RWPE2 (cell line): ENCODE measurements at places on chromosomes 13 and 19.

- DNase-seq, result no peak
These were observed 162.3 kb downstream of the DACH1 start for GRCh38 chr13:71704656-71705055.

DNA sequence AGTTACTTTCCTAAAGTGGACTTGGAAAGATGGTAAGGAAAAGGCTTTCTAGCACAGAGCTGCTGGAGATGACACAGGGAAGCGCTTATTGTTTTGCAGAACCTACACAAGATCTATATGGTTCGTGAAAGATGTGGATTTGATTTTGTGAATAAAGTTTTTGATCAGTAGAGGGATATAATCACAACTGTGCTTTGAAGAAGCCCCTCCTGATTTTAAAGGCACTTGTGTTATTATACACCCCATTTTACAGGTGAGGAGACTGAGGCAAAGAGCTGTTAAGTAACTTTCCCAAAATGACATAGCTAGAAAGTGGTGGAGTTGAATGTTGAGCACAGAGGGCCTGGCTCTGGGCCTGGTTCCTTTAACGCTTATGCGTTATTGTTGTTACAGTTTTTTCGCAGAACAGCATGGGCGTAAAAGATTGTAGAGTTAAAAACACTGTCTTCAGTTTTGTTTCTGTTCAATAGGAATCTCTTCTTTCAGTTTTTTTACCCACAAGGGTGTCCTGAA lies 1.4 kb downstream of the TDRD3 start:
- no peak for DNase-seq

- DNase-seq, result no peak
These were observed 6.2 kb downstream of the TEX29 start for GRCh38 chr13:111326621-111326965.

- no peak for DNase-seq
These were observed 8.7 kb downstream of the RNASEH2A start for GRCh38 chr19:12815088-12815487.

- DNase-seq, result no peak
These were observed 736 bp downstream of the GPI start for GRCh38 chr19:34365463-34366401.

GRCh38 chr19:35461060-35461459 lies 13.0 kb downstream of the FFAR2 start:
- no peak for DNase-seq

DNA sequence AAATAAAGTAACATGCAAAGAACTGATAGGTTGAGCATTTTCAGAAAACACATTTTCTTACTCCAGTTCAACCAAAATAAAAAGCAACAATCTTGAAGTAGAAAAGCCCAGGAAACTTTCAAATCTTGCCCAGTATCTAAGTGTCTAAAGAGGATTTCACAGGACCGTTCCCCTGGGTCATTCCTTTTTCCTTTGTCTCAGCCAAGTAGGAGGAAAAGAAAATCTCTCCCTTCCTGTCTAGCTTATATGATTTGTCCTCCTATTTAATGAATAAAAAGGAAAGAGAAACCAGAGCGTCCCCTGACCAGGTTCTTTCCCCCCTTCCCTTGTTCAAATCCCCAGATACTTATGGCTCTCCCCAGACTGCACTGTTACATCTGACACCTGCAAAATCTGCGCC lies 248.0 kb downstream of the KCTD12 start:
- no peak for DNase-seq

DNA sequence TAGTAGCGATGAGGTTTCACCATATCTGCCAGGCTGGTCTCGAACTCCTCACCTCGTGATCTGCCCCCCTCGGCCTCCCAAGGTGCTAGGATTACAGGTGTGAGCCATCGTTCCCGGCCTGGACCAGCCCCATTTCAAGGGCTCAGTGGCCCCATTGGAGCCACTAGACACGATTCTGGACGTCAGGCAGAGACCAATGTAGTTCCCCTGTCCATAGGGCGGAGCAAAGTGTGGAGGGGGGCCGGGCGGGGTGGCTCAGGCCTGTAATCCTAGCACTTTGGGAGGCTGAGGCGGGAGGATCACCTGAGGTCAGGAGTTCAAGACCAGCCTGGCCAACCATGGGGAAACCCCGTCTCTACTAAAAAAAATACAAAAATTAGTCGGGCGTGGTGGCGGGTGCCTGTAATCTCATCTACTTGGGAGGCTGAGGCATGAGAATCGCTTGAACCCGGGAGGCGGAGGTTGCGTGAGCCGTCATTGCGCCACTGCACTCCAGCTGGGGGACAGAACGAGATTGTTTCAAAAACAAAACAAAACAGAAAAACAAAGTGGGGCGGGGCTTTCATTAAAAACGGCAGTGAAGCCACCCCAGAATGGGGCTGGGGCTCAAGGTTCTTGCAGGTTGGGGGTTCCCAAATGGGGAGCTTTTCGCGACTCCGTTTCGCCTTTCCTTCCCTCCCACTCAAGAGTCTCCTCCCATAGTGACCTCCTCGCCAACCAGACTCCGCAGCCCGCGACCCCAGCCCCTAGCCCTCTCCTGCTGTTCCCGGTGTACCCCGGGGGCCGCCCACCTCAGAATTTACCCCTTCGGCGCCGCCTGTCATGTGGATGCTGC lies 758 bp upstream of the TECR start:
- DNase-seq, result no peak

GRCh38 chr19:55585658-55586339 lies 5.2 kb upstream of the ZNF579 start:
- no peak for DNase-seq

DNA sequence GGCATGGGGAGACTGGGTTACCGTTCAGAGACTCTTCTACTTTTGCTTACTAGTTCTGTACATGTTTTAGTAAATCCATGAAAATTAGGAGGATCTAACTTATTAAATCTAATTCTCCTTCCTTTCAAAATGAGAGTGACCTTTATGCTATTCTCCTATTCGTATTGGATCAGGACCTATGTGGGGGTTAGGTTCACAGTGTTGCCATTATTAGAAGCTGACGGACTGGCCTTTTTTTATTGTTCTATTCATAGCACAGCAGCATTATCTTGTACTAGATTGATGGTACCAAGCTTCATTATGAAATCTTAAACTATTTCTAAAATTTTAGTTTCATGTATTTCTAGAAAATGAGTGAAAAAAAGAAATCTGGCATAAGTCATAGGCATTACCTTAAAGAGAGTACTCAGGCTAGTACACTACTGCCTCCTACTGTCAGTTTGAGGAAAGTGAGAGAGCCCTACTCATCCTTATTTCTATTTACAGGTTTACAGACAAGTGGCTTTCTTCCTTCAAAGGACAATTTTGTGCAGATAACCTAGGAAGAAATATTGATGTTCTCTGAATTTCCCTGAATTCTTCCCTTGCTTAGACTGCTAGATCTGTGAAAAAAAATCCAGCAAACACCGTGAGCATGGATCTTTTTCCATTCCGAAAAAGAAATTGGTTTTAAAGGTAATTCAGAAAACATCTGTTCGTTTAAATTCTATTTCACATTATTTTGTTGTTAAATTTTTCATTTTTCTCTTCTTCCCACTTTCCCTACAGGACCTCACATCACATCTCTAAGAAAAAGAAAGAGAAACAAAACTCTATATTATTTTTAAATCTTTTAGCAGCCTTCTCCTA lies 485.5 kb downstream of the DIAPH3 start:
- no peak for DNase-seq

- DNase-seq, result no peak
These were observed 15.5 kb downstream of the PTGER1 start for GRCh38 chr19:14459703-14460102.

- DNase-seq, result no peak
These were observed 2.9 kb upstream of the IRS2 start for GRCh38 chr13:109789262-109789661.

DNA sequence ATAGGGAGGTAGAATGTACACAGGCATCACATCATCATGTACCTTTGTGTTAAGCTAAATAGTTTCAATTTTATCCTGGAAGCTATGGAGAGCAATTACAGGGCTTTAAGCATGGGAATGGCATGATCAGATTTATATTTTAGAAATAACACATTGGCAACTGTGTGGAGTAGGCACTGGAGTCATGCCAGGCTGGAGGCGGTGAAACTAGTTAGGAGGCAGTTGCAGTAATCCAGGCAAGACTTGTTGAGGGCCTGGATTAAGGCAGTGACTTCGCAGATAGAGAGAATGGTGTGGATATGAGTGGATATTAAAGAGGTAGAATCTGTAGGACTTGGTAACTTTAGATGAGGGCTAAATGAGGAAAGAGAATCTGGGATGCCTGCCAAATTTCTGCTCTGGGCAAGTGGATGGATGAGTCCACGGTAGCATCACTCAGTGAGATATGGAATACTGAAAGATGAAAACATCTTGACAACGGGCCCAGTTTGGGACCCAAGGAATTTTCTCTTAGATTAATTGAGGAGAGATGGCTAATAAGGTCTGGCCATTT lies 506.2 kb downstream of the FGF9 start:
- no peak for DNase-seq

DNA sequence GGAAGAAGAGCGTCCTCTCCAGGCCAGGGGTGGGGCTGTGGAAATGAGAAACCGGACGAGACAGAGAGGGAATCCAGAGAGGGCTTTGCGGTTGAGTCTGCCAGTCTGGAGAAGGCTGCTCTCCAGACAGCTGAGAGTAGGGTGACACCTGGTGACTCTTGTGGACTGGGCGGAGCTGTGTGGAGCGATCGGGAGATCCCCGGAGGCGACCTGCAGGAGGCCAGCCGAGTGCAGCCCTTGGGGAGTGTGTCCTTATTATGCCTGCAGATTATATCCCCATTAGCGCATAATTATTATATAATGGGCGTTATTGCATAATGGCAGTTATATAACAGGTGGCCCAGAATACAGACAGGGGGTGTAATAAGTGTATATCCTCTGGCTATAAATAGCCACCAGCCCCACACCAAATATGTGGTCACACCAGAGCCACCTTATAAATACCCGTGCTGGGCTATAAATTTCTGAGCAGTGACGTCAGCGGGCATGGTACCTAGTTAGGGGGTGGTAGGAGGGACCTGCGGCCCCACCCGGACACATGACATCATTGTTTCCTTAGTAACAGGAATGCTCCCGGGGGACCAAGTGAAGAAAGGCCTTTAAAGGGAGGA lies 41.2 kb downstream of the NFIX start:
- DNase-seq, result no peak

- no peak for DNase-seq
These were observed 3.6 kb upstream of the ELANE start for GRCh38 chr19:848386-848921.

- no peak for DNase-seq
These were observed 42.1 kb upstream of the C13orf46 start for GRCh38 chr13:114015969-114016295.

DNA sequence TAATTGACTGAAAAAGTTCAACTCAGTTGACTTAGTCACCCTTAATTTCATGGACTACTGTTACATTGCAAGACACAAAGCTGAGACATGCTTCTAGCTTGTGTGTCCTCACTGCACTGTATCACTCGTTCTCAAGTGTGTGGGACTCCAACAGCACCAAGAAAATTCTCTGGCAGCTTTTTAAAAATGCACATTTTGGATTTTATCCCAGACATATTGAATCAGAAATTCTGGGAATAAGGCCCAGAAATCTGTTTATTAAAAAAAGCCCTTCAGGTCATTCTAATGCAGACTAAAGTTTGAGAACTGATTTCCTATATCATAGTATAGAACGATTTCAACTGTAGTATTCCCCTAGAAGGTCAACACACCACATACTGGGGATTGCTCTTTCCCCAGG lies 1485.3 kb downstream of the PCDH9 start:
- DNase-seq, result no peak

GRCh38 chr13:110617321-110618072 lies 2.2 kb downstream of the NAXD start:
- DNase-seq, result no peak

DNA sequence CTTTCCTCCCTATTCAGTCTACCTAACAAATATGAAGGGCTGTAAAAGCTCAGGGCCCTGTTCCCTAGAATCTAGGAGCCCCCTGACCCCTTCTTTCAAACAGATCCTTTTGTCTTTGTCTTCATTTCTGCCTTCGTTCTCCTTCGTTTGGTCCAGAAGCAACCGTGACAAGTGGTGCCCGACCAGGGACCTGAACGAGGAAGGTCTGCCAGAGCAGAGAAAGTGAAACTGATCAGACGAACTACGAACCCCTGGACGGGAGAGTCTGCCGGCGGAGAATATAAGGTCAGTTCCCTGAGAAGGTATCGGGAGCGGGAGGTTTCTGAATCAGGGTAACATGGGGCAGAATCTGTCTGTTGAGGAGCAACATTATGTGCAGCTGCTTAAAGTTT lies 751 bp downstream of the ERVK3-1 start:
- DNase-seq, result no peak

DNA sequence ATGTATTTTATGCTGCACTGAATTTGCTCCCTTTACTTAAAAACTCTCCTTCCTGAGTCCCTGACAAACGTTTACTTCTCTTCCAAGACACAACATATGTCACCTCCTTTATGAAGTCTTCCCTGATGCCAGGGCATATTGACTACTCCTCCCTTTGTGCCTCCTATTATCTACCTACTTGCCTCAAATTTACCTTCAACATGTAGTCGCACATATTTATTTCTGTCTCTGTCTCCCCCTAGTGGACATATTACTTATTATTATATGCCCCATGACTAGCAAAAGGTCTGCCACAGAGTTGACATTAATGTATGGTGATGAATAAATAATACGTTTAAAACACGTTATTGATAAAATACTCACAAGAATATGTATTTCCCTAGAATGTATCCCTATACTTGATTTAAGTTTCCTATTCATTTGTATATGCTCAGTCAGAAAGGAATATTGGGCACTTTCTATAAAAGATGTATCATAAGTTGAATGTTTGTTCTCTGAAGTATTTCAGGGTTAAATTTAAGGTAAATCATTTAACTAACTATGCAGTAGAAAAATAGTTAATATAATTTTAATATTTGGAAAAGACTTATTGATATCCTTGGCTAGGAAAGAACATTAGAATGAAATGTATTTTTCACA lies 250.3 kb upstream of the ATXN8OS start:
- no peak for DNase-seq

- DNase-seq, result no peak
These were observed 805 bp downstream of the EVI5L start for GRCh38 chr19:7830823-7831222.

DNA sequence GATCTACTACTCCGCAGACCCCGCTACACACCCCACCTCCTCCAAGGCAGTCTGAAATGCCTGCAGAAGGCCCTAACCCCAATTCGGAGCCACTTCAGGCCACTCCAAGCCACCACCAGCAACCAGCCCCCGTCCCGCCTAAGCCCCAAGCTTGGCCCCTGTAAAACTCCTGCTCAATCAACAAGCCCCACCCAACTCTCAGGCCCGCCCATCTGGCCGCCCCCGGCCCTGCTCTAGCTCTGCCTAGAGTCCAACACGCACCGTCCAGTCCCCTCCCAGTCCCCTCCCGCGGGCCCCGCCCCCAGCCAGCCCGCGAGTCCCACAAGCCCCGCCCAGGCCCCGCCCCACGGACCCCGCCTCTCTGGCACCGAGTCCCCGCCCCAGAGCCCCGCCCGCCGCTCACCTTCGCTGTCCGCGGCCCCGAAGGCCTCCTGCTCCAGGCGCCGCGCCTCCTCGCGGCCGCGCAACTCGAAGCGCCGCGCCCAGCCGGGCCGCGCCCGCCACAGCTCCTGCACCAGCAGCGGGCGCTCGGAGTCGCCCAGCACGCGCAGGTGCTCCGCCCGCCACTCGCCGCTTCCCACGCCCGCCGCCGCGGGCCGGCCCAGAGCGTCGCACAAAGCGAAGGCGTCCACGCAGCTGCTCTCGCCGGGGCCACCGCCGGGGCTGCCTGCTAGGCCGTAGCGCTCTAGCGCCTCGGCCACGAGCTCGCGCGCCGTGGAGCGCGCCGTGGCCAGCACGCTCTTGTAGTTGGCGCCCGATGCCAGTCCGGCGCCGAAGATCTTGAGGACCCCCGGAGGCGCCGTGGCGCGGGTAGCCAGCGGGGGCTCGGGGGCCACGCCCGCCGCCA lies 1.6 kb downstream of the RASIP1 start:
- DNase-seq, result peak; percentile 92
